ENCODE measurements at places on chromosomes 5 and 9. TPM values are rescaled to one million over a fixed set of nuclear protein-coding genes. Genes with fewer than 3 reads are reported as not detected.

ECPAS gene
- total RNA-seq, result 117 TPM

BRD3 gene
- total RNA-seq, result 6.7 TPM

SPOCK1 gene
- total RNA-seq, result 77.5 TPM

ZMYND19 gene
- total RNA-seq, result 30.6 TPM

GPRIN1 gene
- 11.9 TPM for total RNA-seq

ARAP3 gene
- total RNA-seq, result 6.1 TPM

CD180 gene
- not detected for total RNA-seq

SGCD gene
- total RNA-seq, result 0.88 TPM

OMD gene
- not detected for total RNA-seq

CCNI2 gene
- not detected for total RNA-seq

FABP6 gene
- total RNA-seq, result not detected

SOHLH1 gene
- not detected for total RNA-seq

CDH10 gene
- total RNA-seq, result not detected
